Right hindlimb (tissue), 1 donor: ENCODE measurements at places on chromosomes 2 and 18.

DNA sequence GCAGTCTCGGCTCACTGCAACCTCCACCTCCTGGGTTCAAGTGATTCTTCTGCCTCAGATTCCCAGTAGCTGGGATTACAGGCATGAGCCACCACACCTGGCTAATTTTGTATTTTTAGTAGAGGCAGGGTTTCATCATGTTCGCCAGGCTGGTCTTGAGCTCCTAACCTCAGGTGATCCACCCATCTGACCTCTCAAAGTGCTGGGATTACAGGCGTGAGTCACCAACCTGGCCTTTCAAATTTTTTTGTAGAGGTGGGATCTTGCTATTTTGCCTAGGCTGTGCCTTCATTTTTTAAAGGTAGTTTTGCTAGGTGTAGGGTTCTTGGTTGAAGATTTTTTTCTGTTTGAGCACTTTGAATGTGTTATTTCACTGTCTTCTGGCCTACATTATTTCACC lies 6.2 kb downstream of the HAUS1 start:
- no peak for DNase-seq

GRCh38 chr2:82993609-82994008 lies 1465.5 kb downstream of the SUCLG1 start:
- no peak for DNase-seq

GRCh38 chr2:39408351-39409136 lies 28.5 kb downstream of the MAP4K3 start:
- no peak for DNase-seq

DNA sequence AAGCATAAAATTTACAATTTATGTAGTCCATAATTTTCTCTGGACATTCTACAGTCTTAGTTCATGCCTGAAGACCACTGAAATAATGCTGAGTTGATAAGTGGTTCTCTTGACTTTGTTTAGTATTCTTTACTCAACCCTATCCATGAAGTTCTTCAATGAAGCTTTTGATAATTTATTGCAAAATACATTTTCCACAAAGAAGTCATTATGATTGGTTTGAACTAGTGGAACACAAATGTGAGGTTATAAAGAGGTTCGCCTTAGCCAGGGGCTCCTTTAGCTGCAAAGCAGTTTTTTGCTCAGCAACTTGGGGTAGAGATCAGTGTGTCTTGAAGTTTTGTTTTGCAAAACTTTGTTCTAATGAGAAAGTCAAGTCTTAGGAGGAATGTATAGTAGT lies 5.9 kb downstream of the BCL2L11 start:
- DNase-seq, result no peak

- DNase-seq, result no peak
These were observed 24.8 kb upstream of the FOSL2 start for GRCh38 chr2:28367667-28368356.

DNA sequence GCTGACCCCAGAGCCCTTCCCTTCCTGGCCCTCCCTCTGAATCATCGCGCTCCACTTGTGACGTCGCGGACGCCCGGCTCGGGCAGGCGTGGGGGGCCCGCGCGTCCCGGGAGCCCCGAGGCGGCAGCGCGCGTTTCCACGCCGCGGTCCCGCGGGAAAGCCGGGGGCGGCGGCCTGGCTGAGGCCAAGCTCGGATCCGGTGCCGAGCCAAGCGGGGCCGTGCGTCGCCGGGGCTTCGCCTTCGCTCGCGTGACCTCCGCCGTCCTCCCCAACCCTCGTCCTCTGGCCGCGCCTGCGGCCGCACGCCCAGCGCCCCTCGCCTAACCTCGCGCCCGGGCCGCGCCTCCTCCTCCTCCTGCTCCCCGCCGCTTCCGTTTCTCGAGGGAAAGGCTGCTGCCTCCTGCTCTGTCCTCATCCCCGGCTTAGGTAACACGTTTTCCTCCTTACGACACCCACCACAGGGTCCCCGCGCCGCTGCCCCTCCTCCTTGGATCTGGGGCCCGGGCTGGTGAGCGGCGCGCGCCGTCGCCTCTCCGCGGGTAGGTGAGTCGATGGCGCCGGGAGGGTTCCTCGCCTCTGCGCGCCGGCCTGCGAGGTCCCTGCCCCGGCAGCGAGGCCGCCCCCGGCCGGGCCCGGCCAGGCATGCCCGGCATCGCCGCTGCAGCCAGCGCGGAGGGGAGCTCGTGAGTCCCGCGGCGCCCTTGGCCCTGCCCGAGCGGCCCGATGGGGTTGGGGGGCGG lies at the start of gene INPP1:
Gene INPP1, plus strand, starts transcription at position 54 of the 740 bp plus-strand sequence. CDS start 16,514 bp downstream, outside the sequence.
- peak; percentile 82 for DNase-seq

- no peak for DNase-seq
These were observed 220.9 kb downstream of the ATAD2B start for GRCh38 chr2:23705771-23706612.
